Activated CD4-positive, alpha-beta T cell treated with anti-CD3 and anti-CD28 coated beads, Interleukin-2, amount 10 ng/mL, durations not matched to agents 7 days and 5 days (primary cell): ENCODE measurements at places on chromosomes 12 and 14.

DNA sequence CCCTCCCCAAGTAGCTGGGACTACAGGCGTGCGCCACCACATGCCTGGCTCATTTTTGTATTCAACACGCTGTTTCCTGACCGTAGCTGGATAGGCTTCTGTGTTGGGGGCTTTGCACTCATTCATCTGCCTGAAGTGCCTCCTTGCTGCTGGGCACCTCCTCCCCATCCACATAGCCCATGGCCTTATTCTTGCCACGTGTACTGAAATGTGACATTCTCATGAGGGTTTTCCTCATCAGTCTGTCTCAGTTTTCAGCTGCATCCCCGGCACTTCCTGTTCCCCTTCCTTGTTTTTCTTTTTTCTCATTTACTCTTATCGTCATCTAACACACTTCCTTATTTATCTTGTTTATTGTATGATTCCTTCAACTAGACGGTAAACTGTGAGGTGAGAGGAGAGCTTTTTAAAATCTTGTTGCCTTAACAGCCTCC, 36.6 kb downstream of the RCOR1 start:
- DNase-seq = no peak

- no peak for DNase-seq
Measured at GRCh38 chr12:3552726-3553045, 61.7 kb downstream of the PRMT8 start.

DNA sequence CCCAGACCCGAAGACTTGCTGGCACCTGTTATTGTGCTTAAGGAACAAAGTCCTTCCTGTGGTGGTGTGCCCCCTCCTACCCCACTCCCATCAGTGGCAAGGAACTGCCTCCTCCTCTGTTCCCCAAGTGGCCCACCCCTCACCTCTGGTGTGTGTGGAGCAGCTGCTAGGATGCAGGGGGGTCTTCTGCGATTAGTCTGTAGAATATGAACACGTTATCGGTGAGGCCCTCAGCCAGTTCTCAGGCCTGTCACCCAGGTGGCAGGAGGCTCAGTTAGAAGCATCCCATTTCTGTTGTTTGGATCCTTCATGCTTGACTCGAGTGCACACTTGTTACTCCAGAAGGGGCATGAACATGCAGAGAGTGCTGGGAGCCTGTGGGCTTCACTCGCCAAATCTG, 39.3 kb downstream of the RAB35 start:
- DNase-seq = no peak

GRCh38 chr12:119334430-119335170, at the start of gene CCDC60:
Gene CCDC60, plus strand, starts transcription at chr12:119334729. Its CDS starts 448 bp downstream, at chr12:119335177.
- DNase-seq = no peak

GRCh38 chr12:105860561-105861207, 278.1 kb downstream of the NUAK1 start:
- no peak for DNase-seq

GRCh38 chr14:76752744-76753143, 8.5 kb upstream of the VASH1 start:
- DNase-seq = no peak
